ENCODE measurements at places on chromosomes 16 and 17. TPM values are rescaled to one million over a fixed set of nuclear protein-coding genes. Genes with fewer than 3 reads are reported as not detected.

Gene ANKRD40CL
- polyA plus RNA-seq, result 0.56 TPM

Gene C16orf96
- 0.59 TPM for polyA plus RNA-seq

Gene ACOX1
- 18.1 TPM for polyA plus RNA-seq

Gene MAPT
- polyA plus RNA-seq, result 5.8 TPM

Gene GRIN2A
- 0.28 TPM for polyA plus RNA-seq

Gene TMEM92
- 1.3 TPM for polyA plus RNA-seq

All from muscle of leg (tissue), 16 donors.